ENCODE measurements at places on chromosomes 5 and 9.

DNA sequence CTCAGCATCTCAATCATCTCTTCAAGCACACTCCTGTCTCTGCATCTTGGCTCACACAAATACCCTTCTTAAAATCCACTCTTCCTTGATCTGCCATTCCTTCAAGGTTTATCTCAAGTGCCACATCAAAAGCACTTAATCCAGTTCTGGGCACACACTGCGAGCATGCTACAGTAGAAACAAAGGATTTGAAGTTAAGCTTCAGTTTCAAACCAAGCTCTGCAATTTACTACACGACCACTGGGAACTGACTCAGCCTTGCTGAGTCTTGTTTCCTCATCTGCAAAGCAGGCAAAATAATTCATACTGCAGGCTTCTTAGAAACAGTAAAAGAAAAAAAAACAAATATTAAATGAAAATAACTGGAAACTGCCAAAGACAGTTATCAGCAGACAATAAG lies 50.5 kb upstream of the CTNNAL1 start:
- DNase-seq = no peak

- DNase-seq = no peak
Observed at GRCh38 chr9:136416914-136417313, 6.5 kb downstream of the PMPCA start.

GRCh38 chr9:13241283-13241682 lies 38.2 kb downstream of the MPDZ start:
- no peak for DNase-seq

GRCh38 chr5:113253037-113253436 lies 181.8 kb downstream of the TSSK1B start:
- no peak for DNase-seq

GRCh38 chr5:100614308-100614707 lies 79.1 kb downstream of the FAM174A start:
- DNase-seq = no peak

GRCh38 chr9:96884443-96884842 lies 30.1 kb upstream of the ZNF782 start:
- DNase-seq = no peak

GRCh38 chr5:112579599-112580170 lies 158.0 kb upstream of the APC start:
- DNase-seq = no peak

DNA sequence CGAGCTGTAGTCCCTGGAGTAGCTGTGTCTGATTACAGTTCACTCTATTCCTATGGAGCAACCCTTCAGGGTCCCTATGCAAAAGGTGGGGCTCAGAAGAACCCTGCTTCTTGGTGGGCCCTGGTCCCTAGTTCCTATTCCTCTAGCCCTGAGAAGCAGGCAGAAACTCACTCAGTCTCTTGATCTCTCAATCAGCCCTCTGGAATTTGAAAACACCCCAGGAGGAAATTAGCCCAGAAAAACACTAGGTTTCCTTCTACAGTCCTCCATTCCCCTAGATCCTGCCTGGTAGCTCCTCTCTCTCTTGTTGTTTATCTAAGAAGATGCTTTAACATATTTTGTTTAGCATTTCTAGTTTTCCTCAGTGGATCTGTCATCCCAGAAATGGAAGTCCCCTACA lies 7.6 kb downstream of the RGS3 start:
- no peak for DNase-seq

- no peak for DNase-seq
Observed at GRCh38 chr5:173664154-173664526, 47.7 kb upstream of the BOD1 start.

DNA sequence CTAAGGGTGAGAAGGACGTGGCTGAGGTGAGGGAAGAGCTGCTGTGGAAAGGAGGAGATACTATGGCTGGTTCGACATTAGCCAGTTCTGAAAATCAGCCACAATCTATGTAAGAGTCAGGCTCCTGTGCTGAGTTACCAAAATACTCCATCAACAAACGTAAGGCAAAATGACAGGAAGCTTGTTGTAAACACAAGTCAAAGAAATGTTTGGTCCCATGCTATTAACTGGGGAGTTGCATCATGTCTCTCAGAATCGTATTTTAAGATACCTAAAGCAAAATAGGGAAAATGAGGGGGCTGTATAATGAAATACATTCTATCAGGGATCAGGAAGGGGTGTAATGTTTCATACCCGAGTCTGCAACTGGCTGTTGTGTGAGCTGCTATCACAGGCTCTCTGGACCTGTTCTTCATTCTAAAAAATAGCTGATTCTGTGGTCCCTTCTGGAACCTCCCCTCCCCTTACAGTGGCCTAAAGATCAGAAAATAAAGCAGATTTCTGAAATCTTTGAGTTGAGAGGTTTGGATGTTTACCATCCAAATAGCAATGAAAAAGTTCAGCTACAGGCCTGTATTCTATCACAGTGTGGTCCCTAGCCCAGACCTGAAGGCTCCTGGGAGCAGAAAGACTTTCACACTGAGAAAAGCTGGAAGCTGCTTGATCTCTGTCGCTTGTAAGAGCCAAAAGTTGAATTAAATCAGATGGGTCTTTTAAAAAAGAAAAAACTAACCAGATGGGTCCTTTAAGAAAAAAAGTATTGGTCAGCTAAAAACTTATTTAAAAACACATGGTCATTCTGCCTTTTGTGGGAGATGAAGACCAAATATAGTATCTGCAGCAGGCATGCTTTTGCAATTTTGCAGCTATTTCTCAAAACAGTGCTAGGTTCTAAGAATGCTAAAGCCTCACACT lies 97.8 kb upstream of the SMC5 start:
- DNase-seq = no peak

All from CD4-positive, alpha-beta T cell treated with Interleukin-2 at 100 ng/mL for 4 hours (primary cell).